SK-MEL-5 (cell line): ENCODE measurements at places on chromosomes 1 and 21. TPM values are rescaled to one million over a fixed set of nuclear protein-coding genes. Genes with fewer than 3 reads are reported as not detected.

The LCE2B gene
- not detected in 2 replicates for total RNA-seq

The HMGCS2 gene
- total RNA-seq, result not detected in 2 replicates

The GCLM gene
- total RNA-seq, result 15.1 and 18.5 TPM in 2 replicates

The FCN3 gene
- total RNA-seq, result not detected in 2 replicates

The PGLYRP3 gene
- total RNA-seq, result not detected in 2 replicates

The KANK4 gene
- not detected in 2 replicates for total RNA-seq

The LCK gene
- total RNA-seq, result not detected in 2 replicates

The SH3BGR gene
- 1.1 and 4.1 TPM in 2 replicates for total RNA-seq
